ENCODE measurements at places on chromosomes 6 and 20. TPM values are rescaled to one million over a fixed set of nuclear protein-coding genes. Genes with fewer than 3 reads are reported as not detected.

The OR10C1 gene
- total RNA-seq: not detected

The TRMT6 gene
- total RNA-seq: 35.5 TPM

The SEL1L2 gene
- not detected for total RNA-seq

The PPP1R3G gene
- total RNA-seq: 0.05 TPM

The PHACTR1 gene
- 0.26 TPM for total RNA-seq

- no peaks in the 10 kb centered on the region for H3K27me3 ChIP-seq
- H3K36me3 ChIP-seq: peaks cover 8% of the 10 kb centered on the region
- DNase-seq: no peak
- H3K27ac ChIP-seq: peak overlapping the region; percentile 98
- H3K4me3 ChIP-seq: peak overlapping the region; percentile 92
- H3K4me1 ChIP-seq: peaks cover 39% of the 10 kb centered on the region
Observed at GRCh38 chr20:10433014-10433622, 904 bp downstream of the MKKS start.

DNA sequence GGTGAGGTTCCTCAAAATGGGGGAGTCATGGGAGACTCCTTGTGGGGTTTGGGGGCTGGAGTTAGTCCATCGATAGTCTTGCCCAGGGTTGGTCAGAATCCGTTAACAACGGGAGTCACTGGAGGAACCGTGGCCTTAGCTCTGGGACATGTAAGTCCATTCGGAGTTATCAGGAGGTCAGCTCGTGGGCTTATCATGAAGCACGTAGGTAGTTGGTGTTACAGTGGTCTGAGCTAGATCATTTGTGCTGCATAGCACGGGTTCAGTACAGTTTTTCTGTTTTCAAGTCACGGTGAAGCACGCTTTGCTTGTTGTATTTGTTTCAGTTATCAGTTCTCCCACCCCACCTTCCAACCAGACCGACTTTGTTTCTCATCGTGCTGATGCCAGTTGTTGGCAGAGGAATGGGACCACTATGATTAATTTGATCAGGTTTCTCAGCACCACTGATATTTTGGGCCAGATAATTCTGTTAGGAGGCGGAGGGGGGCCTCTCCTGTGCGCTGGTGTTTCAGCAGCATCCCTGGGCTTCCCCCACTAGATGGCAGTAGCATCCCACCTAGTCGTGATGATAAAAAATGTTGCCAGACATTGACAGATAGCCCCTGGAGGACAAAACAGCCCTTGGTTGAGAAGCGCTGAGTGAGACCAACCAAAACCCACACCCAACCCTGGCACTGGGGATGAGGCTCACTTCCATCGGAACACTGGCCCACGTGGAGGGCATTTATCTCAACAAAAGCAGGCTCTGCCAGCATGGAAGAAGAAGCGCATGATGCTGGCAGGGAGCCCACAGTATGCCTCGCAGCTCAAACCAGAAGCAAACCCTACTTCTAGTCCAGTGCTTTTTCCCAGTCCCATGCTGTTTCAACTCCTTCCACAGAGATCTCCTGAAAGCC is 2.2 kb upstream of the APMAP start:
- H3K27me3 ChIP-seq: peaks cover 29% of the 10 kb centered on the region
- no peak overlapping the region for H3K4me3 ChIP-seq
- no peak overlapping the region for H3K27ac ChIP-seq
- peak; percentile 94 for DNase-seq
- peaks cover 13% of the 10 kb centered on the region for H3K36me3 ChIP-seq

DNA sequence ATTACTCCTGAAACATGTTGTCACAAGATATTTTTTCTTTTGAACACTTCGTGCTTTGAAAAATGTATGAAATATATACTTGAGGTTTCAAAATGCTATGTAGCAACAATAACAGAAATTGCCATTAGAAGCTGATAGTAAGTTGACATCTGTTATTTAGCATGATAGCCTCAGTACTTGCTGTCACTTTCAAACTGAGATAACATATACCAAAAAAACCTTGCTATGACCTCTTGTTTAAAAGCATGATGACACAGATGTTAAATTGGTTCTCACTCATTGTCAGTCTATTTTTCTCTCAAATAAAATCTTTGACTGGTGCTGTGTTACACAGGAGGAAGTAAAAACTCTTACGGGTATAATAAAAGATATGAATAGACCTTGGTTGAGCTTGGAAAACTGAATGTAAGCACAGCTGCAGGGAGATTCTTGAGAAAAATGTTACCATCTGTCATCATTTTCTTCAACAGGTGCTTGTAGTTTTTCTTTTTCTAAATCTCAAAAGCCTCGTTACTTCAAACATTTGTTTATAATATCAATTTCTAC is 18.6 kb downstream of the MOXD1 start:
- no peak for DNase-seq
- H3K36me3 ChIP-seq: no peaks in the 10 kb centered on the region
- H3K4me1 ChIP-seq: no peaks in the 10 kb centered on the region

DNA sequence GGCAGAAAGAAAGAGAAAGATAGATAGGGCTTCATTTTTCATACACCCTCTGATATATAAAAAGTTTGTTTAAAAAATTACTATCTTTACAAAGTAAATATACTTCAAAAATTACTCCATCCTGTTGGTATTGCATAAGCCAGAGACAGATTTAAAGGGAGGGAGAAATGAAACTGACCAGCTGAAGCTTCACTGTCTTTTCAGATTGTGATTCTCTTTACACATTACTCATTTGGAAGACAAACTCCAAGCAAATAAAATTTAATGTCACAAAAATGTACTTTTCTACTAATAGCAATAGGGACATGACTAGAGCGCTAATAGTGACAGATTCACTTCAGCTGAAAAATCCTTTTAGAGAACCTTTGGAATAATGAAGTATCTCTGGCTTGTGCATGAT is 38.6 kb upstream of the MARCKS start:
- no peak overlapping the region for H3K4me3 ChIP-seq
- no peaks in the 10 kb centered on the region for H3K4me1 ChIP-seq
- no peaks in the 10 kb centered on the region for H3K36me3 ChIP-seq
- H3K27ac ChIP-seq: no peak overlapping the region

- no peak overlapping the region for H3K27ac ChIP-seq
- DNase-seq: no peak
- no peaks in the 10 kb centered on the region for H3K27me3 ChIP-seq
- no peak overlapping the region for H3K4me3 ChIP-seq
- peaks cover 7% of the 10 kb centered on the region for H3K4me1 ChIP-seq
- peaks cover 11% of the 10 kb centered on the region for H3K36me3 ChIP-seq
Observed at GRCh38 chr20:53104884-53105283, 132.7 kb downstream of the TSHZ2 start.

DNA sequence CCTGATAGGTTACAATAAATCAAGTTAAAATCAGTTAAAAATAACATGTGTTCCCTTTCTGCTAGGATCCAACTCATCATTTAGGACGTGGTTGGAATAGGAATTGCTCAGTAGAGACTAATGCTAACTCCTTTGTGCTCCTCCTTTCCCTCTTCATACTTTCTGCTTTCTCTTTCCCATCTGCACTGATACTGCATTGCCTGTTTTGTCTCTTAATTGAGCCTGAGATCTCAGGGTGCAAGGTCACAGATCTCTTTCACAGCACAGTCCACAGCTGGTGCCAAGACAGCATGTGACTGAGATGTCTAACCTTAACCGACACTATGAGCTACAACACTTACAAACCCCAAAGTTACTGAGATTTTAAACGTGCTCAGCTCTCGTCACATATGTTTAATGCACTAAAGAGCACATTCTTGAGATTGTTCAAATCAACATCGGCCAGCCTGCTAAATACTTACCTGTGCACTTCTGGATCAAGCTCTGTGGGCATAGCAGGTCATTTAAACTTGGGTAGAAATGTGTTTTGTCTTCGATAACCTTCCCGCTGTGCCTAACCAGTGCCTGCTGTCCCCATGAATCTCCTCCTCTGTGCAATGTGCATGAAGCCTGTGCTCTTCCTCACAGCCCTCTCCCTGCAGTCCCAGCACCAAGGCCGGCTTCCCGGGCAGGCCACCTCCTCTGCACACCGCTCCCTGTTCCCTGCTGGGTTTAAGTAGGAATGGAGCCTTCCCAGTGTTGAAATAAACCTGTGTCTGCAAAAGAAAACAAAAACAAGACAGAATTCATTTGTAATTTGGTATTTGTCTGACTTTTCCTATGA is 39.6 kb upstream of the AFDN start:
- peaks cover 22% of the 10 kb centered on the region for H3K27me3 ChIP-seq
- no peaks in the 10 kb centered on the region for H3K4me1 ChIP-seq
- H3K36me3 ChIP-seq: no peaks in the 10 kb centered on the region
- H3K27ac ChIP-seq: no peak overlapping the region

GRCh38 chr20:14700639-14700960 is 363.2 kb upstream of the FLRT3 start:
- no peaks in the 10 kb centered on the region for H3K27me3 ChIP-seq
- H3K36me3 ChIP-seq: no peaks in the 10 kb centered on the region
- H3K27ac ChIP-seq: no peak overlapping the region
- DNase-seq: no peak
- no peak overlapping the region for H3K4me3 ChIP-seq
- H3K4me1 ChIP-seq: no peaks in the 10 kb centered on the region

DNA sequence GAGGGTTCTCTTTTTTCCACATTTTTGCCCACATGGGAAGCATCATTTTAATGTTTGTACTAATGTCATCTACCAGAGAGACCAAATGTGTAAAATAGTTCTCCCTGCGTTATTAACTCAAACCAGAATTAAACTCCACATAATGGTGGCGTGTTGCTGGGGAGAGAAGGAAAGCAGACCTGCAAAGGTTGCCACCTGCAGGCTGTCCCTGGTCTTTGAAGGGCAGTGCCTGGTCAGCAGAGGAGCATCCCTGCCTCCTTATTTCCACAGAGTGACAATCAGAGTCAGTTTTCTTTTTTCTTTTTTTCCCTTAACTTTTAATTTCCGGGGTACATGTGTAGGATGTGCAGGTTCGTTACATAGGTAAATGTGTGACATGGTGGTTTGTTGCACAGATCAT is 214.5 kb downstream of the TBX18 start:
- no peak overlapping the region for H3K27ac ChIP-seq
- H3K4me1 ChIP-seq: no peaks in the 10 kb centered on the region
- no peaks in the 10 kb centered on the region for H3K36me3 ChIP-seq
- H3K4me3 ChIP-seq: no peak overlapping the region
- no peaks in the 10 kb centered on the region for H3K27me3 ChIP-seq
- no peak for DNase-seq

- peaks cover 19% of the 10 kb centered on the region for H3K36me3 ChIP-seq
- peaks cover 13% of the 10 kb centered on the region for H3K4me1 ChIP-seq
- no peak overlapping the region for H3K4me3 ChIP-seq
- no peak overlapping the region for H3K27ac ChIP-seq
- H3K27me3 ChIP-seq: no peaks in the 10 kb centered on the region
Observed at GRCh38 chr6:15608396-15608795, 54.4 kb downstream of the DTNBP1 start.

GRCh38 chr6:111809264-111809663 is 64.0 kb downstream of the FYN start:
- peak; percentile 48 for DNase-seq
- no peak overlapping the region for H3K4me3 ChIP-seq
- H3K27me3 ChIP-seq: no peaks in the 10 kb centered on the region
- peaks cover 89% of the 10 kb centered on the region for H3K4me1 ChIP-seq

- no peak overlapping the region for H3K4me3 ChIP-seq
- H3K4me1 ChIP-seq: no peaks in the 10 kb centered on the region
- no peaks in the 10 kb centered on the region for H3K27me3 ChIP-seq
- H3K36me3 ChIP-seq: peaks cover 7% of the 10 kb centered on the region
- no peak overlapping the region for H3K27ac ChIP-seq
Observed at GRCh38 chr6:1923449-1923848, 313.7 kb downstream of the FOXC1 start.

DNA sequence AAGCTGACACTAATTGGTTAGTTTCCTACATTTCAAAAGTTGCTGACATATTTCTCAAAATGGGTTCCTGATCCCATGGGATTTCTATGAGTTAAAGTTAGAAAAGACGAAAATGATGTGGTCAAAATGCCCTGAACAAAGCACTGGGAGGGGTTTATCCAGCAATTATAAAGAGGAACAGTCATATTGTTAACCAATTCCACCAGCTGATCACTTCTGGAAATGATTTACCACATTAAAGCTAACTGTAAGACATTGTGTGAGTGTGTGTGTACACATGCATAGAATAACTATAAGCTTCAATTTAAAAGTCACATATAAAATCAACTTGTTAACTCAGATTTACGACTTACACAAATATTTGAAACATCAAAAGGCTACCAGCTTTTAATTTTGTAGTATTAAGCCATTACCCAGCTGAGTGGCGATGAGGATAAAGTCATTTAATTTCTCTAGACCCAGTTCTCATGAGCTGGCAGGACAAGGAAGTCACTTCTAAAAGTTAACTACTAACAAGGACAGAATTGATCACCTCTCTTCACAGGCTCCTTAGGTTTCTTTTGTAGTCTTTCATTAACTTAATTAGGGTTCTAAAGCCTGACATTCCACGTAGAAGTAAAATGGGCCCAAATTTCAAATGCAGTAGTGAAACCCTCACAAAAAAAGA is 40.4 kb downstream of the MAN1A1 start:
- peaks cover 50% of the 10 kb centered on the region for H3K4me1 ChIP-seq
- no peaks in the 10 kb centered on the region for H3K27me3 ChIP-seq
- peak overlapping the region; percentile 34 for H3K27ac ChIP-seq
- no peak overlapping the region for H3K4me3 ChIP-seq
- DNase-seq: no peak

- no peaks in the 10 kb centered on the region for H3K4me1 ChIP-seq
- H3K36me3 ChIP-seq: no peaks in the 10 kb centered on the region
- no peak overlapping the region for H3K27ac ChIP-seq
Observed at GRCh38 chr20:59800309-59800708, 133.1 kb downstream of the SYCP2 start.

GRCh38 chr6:44781912-44782597 is 394.5 kb downstream of the CDC5L start:
- no peaks in the 10 kb centered on the region for H3K4me1 ChIP-seq
- H3K27ac ChIP-seq: no peak overlapping the region
- no peaks in the 10 kb centered on the region for H3K27me3 ChIP-seq
- H3K4me3 ChIP-seq: no peak overlapping the region
- H3K36me3 ChIP-seq: no peaks in the 10 kb centered on the region

- peaks cover 37% of the 10 kb centered on the region for H3K36me3 ChIP-seq
- peaks cover 53% of the 10 kb centered on the region for H3K4me1 ChIP-seq
- peak overlapping the region; percentile 88 for H3K4me3 ChIP-seq
- no peaks in the 10 kb centered on the region for H3K27me3 ChIP-seq
- peak overlapping the region; percentile 94 for H3K27ac ChIP-seq
Observed at GRCh38 chr6:16759181-16759645, 2.0 kb downstream of the ATXN1 start.
